ENCODE measurements at places on chromosomes 7 and 10.
A peak's percentile ranks its signal among the peaks of the same experiment; 100 is the strongest.

DNA sequence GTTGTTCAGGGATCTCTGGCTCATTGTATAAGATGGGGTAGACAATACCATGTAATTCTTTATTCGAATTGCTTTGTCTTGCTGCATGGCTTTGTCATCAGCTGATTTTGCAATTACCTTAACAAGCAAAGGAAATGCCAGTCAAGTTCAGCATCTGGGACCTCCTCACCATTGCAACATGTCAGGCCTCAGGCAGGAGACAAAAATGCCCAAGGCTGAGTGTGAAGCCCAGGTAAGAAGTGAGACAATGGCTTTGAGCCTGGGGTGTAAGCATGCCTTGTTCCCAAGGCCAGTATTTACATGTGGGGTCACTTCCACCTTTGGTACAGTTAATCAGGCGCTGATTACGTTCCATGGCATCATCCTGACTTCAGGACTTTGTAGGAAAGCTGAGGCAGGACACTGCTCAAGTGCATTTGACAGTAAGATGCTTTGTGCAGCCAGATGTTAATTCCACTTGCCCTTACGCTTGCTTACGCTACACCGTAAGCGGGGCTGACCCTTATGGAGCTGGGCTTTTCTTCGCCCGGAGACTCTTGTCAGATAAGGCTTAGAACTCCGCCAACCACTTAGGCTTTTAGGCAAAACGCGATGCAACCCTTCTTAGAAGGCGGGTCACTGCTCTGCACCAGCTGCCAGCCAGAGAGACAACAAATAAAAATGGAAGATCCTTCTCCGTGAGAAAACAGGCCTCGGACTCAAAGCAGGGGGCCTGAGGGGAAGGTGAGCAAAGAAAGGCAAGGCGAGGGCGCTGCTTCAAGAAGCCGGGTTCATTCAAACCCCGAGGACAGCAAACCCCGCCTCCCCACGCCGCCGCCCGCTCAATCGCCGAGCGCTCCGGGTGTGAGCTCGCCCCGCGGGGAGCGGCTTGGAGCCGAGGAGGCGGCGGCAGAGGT is 1.3 kb upstream of the SP4 start:
- DNase-seq, result peak; percentile 34

- no peak for DNase-seq
These were observed 58.1 kb downstream of the PRPF18 start for GRCh38 chr10:13644866-13645265.

- DNase-seq, result no peak
These were observed 2.3 kb upstream of the FZD9 start for GRCh38 chr7:73431041-73431835.

DNA sequence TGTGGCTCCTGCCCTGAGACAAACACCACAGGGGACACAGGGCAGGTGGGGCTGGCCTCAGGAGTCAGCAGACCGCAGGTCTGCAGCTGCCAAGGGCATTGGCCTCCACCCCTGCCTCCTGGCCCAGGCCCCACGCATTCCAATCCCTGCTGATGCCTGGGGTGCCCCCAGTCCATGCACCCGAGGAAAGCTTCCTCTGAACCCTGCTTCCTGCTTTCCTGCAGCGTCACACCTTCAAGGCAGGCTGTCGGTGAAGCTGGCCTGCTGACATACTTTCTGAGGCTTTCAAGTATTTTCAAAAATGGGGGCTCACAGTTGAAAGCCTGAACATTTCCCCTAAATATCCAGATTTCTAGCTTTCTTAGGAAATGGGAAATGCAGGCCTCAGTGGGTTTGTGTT is 22.5 kb upstream of the ANTXRL start:
- DNase-seq, result no peak

DNA sequence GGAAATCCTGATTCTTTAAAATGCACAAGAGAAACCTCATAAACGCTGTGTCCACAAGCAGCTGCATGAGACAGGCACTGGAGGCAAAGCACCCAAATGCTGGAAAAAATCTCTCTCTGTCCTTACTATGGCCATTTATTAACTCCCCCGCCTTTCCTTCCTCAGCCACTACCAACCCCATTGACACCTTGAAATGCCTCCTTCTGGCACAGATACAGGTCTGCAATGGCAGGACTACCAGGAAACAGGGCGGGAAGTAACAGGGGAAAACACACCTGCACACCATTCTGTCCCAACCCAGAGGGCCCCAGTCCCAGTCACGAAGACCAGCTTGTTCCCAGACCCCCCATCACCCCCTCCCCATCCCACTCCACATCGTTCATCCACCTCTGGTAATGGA is 224.3 kb downstream of the PARD3 start:
- DNase-seq, result no peak

DNA sequence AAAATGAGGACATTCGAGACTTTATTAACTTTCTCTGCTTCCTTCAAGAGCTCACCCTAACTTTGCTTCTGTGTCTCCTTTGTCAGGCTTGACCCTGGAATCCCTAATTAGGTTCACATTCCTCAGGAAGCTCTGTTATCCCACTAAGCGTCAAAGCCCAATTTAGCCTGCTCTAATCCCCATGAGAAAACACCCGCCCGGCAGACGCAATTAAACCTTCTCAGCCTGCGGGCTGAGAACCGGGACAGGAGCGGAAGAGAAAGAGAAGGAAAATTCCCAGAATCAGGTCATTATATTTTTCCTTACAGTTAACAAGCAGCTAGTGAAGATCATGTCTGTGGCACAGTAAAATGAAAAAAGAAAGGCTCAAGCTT is 93.0 kb downstream of the TNS3 start:
- DNase-seq, result no peak

- no peak for DNase-seq
These were observed 55.3 kb upstream of the ADO start for GRCh38 chr10:62749093-62749683.

GRCh38 chr7:111760043-111760442 is 197.8 kb upstream of the IMMP2L start:
- no peak for DNase-seq

GRCh38 chr10:100307684-100308083 is 21.2 kb upstream of the BLOC1S2 start:
- DNase-seq, result no peak

DNA sequence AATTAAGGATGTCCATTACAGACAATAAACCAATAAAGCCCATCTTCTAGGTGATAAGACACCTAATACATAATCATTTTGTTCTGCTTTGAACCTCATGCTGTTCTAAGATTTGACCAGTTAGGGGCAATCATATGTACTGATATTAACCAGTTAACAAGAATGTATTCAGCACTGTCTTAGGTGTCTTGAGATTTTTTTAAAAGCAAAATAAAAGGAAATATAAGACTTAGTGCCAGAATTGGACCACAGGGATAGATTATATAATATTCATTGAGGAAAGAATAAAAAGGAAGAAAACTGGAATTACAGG is 32.0 kb downstream of the IMMP2L start:
- no peak for DNase-seq

DNA sequence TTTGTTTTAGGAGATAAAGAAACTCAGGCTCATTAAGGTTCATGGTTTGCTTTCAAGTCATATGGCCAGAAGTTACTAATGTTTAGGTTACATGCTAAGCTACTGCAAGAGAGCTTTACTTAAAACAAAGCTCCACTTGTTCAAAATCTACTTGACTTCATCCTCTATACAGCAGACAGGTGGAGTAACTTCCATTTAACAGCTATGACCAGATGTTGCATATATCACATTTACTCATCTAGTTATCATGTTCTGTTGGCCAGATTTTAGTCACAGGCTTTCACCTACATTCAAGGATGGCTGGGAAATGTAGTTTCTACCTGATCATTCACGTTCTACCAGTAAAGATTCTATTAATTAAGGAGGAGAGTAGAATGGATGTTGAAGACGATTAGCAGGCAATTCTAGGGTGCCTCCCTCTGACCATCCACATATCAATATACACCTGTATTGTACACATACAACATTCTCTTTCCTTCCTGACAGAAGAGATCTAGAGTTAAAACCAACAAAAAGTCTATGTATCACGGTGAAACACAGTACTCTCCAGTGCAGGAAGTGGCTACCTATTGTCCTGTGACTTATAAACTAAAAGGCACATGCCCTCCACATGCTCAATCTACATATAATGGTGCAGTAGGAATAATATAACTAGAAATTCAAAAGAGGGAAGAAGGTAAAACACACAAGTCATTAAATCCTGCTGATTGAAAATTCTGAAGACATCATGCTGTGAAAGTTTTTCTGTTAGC is 488.0 kb downstream of the MDFIC start:
- DNase-seq, result no peak

DNA sequence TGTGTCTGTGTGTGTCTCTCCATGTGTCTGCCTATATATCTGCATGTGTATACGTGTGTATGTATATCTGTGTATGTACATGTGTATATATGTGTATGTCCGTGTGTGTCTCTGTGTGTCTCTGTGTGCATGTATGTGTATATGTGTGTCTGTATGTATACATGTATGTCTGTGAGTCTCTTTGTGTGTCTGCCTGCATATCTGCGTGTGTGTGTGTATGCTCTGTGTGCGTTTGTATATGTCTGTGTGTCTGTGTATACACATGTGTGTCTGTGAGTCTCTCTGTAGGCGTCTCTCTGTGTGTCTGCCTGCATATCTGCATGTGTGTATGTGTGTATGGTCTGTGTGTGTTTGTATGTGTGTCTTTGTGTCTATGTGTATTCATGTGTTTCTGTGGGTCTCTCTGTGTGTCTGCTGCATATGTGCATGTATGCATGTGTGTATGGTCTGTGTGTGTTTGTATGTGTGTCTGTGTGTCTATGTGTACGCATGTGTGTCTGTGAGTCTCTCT is 23.7 kb upstream of the KLF6 start:
- DNase-seq, result no peak

DNA sequence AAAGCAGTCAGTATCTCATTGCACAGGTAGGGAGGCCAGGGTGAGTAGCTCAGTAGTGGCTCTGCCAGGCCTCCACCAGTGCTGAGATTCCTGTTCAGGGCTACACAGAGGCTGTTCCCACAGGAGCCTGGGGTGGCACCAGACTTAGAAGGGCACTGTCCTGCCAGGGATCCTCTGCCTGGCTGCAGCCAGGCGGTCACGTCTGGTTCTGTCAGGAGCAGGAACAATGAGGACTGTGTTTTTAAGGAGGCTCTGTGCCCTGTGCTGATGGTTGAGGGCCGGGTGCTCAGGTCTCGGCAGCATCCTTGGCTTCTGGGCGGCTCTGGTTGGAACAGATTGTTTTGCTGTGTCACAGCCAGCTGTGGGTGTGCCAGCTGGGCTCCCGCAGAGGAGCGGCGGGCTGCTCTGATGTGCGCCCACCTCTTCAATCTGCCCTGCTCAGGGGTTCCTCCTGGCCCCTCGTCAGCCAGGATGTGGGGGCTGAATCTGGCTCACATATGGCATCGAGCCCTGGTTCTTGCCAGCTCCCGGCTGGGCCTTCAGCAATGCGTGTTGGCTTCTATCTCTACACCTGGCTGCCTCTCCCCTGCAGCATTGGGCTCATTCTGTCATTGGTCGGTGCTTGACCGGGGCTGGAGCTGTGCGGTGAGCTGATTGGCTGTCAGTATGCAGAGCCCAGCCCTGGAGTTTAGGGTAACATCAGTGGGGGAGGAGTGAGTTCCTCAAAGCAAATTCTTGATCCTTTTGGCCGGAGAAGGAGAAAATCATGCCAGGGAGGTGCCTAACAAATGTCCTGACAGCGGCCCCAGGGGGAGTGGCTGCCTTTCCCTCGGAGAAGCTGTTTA is 41.2 kb downstream of the TACR2 start:
- no peak for DNase-seq

GRCh38 chr7:122438006-122438405 is 133.5 kb upstream of the FEZF1 start:
- no peak for DNase-seq

- DNase-seq, result no peak
These were observed 30.1 kb upstream of the PRTFDC1 start for GRCh38 chr10:24982319-24983112.

- DNase-seq, result peak; percentile 23
These were observed 171.0 kb upstream of the FOXP2 start for GRCh38 chr7:114243646-114244045.

- no peak for DNase-seq
These were observed 187.8 kb downstream of the GNAT3 start for GRCh38 chr7:80324032-80324431.

DNA sequence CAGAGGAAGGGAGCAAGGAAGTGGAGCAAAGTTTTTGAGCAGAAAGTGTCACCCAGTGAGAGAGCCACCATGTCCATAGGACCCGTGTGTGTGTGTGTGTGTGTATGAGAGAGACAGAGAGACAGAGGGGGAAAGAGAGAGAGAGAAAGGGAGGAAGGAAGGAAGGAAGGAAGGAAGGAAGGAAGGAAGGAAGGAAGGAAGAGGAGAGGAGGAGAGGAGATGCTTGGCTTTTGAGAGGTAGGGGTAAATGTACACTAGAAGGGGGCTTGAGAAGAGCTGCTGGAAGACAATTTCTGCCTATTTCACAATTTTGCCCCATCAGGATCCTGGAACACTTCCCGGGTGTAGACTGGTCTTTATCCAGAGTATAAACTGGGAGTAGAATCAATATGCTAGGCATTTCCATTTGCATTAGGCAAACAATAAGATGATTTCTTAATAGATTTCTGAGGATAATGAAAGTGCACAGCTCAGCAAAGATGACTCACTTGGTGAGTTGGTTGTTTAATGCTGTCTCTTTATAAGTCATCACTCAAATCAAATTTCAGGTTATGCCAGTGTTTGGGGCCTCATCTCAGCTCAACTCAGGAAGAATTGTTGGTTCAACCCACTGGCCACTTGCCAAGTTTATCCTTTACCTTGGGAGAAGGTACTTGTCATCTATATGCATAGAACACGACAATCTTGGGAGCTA is 70.0 kb upstream of the FAM13C start:
- no peak for DNase-seq

GRCh38 chr7:1127001-1127400 is 33.0 kb downstream of the ZFAND2A start:
- DNase-seq, result no peak

GRCh38 chr7:29636009-29636351 is 72.3 kb downstream of the PRR15 start:
- no peak for DNase-seq

DNA sequence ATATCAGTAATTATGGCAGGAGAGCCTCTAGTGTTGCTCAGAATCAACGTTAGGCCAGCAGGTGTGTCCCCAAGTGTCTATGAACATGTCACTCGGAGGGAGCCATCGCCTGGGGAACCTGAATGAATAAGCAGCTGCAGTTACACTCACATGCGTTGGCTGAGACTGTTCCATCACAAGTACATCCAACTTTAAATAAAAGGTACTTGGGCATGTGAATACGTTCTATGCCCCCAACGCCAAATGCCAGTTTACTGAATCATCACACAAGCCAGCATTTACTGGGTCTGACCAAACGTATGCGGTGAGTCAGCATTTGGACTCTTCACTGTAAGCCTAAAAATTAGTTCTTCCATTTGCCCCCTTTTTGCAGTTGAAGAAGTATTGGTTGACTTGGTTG is 207.6 kb upstream of the PLXNA4 start:
- no peak for DNase-seq

- no peak for DNase-seq
These were observed 28.0 kb downstream of the GLCCI1 start for GRCh38 chr7:7996568-7996967.

GRCh38 chr7:74429153-74429747 is 24.5 kb upstream of the GTF2IRD1 start:
- no peak for DNase-seq

DNA sequence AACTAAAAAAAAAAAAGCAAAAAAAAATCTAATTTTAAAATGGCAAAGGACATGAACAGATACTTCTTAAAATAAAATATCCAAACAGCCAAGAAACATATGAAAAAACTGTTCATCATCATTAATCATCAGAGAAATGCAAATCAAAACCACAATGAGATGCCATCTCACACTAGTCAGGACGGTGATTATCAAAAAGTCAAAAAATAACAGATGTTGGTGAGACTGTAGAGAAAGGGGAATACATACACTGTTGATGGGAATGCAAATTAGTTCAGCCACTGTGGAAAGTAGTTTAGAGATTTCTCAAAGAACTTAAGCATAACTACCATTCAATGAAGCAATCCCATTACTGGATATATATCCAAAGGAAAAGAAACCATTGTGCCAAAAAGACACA is 30.2 kb downstream of the COBL start:
- no peak for DNase-seq

All from left renal cortex interstitium (tissue), 4 donors.